ENCODE measurements at places on chromosomes 13 and 19.

GRCh38 chr13:84744203-84744602, 861.9 kb upstream of the SLITRK1 start:
- no peak for DNase-seq

- no peak for DNase-seq
These were observed 277.6 kb downstream of the SLITRK6 start for GRCh38 chr13:85521657-85522056.

DNA sequence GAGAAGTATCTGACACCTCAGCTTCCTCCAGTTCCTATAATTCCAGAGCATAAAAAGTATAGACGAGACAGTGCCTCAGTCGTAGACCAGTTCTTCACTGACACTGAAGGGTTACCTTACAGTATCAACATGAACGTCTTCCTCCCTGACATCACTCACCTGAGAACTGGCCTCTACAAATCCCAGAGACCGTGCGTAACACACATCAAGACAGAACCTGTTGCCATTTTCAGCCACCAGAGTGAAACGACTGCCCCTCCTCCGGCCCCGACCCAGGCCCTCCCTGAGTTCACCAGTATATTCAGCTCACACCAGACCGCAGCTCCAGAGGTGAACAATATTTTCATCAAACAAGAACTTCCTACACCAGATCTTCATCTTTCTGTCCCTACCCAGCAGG, 3.1 kb downstream of the KLF5 start:
- DNase-seq, result no peak

DNA sequence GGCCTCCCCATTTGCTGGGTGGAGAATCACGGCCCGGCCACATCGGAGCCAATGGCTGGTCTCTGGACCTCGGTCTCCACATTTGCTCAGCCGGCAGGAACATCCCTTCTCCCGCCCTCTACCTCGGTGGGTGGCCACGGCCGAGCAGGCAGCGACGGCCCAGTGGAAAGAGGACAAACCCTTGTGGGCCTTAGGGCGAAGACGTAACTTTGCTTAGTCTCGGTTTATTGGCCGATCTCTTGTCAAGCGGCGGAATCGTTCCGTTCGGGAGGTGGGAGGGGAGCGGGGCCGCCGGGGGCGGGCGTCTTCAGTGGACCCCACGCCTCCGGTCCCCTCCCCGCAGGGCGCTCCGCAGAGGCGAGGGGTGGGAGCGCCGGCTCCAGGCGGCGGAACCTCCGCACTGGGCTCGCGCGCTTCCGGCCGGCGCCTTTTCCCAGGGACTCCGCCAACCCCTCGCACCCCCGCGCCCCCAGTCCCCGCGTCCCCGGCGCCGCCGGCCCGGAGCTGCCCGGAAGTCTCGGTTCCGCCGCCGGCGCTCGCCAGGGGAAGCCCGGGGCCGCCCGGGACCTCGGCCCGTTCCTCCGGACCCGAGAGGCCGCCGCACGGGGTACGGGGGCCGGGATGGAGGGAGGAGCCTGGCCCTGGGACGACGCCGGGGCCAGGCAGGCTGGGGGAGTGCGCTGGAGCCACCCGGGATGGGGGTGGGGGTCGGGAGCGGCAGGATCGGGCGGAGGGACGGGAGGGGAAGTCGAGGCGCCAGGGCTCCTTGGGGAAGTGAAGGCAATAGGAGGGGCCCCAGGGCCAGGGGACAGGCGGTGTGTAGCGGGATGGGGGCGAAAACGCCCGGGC, at the start of gene ZNF580:
ZNF580 (plus strand) TSS at position 426 of the 849 bp plus-strand sequence. CDS start 1,507 bp downstream, outside the sequence.
- DNase-seq, result peak; percentile 75

DNA sequence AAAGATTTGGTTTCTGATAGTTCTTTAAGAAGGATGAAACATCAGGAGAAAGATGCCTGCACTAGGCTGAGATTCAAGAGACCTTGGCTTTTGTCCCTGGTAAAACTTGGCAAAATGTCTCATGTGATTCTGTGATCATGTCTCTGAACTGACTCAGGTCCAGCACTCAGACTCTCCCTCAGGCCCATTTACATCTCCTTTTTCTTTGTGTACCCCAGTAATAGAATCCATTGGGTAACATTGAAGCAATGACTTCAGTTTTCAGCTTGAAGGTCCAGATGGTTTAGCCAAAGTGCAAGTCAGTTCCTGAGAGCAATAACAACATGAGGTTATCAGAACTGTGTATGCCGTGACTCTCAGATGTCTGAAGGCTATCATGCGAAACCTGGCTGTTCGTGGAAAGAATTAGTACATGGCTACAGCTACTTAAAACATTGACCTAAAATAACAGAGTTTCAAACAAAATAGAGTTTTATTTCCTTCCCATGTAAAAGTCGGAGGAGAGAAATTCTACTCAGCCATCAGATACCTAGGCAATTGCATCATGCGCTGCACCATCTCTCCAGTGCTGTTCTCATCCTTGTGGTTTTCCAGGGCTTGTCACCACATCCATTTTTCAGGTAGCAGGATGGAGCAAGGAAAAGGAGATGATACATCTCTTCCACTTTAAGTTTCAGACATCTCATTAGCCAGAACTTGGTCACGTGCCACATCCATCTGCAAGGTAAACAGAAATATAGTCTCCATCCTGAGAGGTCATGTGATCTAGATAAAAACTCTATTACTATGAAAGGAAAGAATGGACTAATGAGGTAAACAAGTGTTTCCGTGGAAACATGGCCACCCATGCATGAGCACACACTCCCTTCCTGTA, 117.3 kb downstream of the POSTN start:
- no peak for DNase-seq

- DNase-seq, result no peak
These were observed 150.1 kb downstream of the SHISA2 start for GRCh38 chr13:25901460-25902376.

GRCh38 chr19:2015608-2015950, at the start of gene BTBD2:
BTBD2 (minus strand) TSS chr19:2015714; CDS start chr19:2015703, 11 bp downstream.
- DNase-seq, result no peak

DNA sequence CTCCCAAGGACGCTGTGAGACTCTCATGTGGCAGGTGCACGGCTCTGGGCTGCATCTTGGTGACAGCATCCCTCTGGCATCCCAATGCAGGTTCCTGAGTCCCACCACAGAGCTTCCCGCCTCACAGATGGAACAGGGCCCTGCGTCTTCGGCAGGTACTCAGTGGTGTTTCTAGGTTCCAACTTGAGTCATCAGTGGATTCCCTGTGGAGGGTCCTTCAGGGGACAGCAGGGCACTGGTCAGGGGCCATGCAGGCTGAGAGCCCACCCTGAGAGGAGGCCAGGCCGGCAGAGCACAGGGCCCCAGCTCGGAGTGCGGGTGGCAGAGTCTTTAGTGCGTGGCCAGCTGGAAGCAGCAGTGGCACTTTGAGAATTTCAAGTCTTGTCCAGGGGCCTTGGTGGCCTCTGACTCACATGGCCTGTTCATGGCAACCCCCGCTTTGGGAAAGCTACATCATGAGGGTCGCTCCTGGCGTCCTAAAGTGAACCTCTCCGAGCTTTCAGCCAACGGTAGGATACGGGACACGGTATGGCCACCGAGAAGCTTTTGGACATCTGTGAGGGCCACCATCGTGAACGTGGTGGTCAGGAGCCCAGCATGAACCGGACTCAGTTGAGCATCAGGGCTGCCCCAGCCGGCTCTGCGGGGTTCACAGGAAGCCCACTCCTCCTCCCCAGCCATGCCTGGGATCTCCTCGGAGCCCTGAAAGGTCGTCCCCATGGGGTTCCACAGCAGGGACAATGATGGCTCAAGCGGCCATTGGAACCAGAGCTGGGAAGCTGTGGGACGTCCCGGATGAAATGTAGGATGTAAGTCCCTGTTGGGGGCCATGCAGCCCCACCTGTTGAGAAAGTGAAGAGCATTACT, 72.0 kb upstream of the MCF2L start:
- no peak for DNase-seq

DNA sequence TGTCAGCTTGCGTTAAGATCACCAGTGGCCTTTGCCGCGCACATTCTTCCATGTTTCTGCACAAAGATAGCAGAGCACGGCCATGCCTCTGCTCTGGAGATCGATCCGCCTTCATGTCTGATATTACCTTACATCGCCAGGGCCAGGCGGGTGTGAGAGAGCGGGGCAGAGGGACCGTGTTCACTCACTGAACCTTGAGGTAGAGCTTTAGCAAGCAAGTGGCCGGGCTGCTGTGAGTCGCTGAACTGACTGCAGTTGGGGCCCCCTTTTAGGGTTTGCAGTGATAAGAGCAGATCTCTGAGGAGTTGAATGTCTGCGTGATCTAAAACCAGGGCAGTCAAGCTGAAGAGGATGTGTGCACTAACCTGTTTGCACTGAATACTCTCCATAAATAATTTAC, 275.4 kb upstream of the OBI1 start:
- DNase-seq, result no peak

DNA sequence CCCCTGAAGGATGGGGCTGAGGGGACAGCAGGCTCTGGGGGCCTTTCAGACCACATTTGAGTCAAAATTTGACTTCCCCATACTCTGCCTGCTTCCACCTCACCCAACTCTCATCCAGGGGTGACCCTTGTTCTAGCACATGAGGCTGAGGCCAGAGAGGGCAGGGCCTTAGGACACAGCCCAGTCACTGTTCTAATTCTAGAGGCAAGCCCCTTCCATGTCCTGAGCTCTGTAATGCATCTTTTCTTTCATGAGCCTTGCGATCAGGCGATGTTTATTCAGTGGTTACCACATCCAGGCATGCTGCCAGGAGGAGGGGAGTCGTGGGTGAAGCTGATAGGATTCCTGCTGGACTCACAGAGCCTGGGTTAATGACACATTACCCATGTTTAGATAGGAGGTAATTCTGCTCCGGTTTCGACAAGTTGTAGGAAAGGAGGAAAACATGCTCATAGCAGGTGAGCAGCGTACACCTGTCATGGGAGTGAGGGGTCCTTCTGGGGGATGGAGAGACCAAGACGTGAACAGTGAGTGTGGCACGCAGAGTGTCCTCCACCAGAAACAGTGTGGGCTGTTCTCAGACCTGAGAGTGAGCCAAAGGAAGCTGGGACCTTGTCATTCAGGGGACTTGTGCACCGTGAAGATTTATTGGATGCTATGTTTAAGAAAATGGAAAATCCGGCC, 9.3 kb downstream of the RPS9 start:
- no peak for DNase-seq

GRCh38 chr19:29992233-29992867, 50.3 kb downstream of the URI1 start:
- DNase-seq, result no peak

DNA sequence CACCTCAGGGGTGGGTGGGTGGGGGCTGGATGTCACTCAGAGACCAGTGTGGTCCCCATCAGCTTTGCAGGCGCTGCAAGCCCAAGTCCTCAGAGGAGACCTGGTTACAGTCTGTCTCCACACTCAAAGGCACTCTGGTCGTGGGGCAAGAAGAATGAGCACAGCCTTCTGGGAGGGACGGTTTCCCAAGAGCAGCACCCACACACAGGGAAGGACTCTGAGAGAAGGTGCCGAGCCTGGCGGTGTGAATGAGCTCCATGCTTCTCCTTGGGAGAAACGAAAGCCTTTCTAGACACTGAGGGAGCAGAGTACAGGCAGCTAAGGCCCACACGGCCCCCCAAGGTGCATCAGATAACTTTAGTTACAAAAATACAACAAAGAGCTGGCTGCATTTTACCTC, 473.6 kb downstream of the FOXO1 start:
- no peak for DNase-seq

GRCh38 chr13:45367358-45367757, 26.4 kb upstream of the TPT1 start:
- peak; percentile 88 for DNase-seq

DNA sequence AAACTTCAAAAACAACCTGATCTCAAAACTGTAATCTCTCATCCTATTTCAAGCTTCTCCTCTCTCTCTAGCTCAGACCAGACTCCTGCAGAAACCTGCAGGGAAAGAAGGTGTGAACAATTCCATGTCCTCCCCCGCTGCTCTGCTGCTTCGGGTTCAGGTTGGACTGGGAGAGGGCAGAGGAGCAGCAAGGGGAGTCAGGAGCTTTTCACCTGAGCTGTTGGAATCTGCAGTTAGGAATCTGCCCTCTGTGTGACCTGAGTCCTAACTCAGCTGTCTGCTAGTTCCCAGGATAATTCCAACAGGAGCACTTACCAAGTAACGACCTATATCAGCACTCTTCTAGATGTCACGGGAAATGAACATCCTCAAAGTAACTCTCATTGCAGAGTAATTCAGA, 118.3 kb downstream of the DNAJC15 start:
- no peak for DNase-seq

DNA sequence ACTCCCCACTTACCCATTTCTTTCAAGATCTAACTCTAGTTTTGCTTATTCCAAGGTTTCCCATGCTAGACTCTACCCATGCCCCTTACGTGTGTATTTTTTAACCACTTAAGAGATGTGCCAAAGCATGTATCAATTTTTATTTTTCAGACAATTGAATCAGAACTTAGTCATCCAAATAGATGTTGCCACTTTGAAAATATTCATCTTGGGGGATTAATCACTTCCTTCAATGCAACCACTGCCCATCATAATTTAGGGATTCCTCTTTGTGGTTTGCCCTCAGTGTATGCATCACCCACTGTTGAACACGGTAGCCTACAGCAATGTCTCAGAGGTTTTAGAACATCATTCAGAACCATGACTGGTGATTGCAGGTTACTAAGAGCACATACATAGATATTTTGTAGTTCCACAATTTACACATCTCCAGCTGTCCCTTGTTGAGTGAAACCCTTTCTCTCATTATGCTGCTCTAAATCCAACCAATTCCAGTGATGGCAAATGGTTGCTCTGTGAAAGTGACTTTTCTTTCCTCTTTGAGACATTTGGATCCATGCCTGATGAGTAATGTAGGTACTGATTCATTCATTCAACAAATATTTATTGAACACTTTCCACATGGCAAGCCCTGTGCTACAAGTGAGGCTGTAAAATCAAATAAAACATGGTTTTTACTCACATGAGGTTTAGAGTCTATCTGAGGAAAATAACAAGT, 60.6 kb upstream of the SERP2 start:
- DNase-seq, result no peak

DNA sequence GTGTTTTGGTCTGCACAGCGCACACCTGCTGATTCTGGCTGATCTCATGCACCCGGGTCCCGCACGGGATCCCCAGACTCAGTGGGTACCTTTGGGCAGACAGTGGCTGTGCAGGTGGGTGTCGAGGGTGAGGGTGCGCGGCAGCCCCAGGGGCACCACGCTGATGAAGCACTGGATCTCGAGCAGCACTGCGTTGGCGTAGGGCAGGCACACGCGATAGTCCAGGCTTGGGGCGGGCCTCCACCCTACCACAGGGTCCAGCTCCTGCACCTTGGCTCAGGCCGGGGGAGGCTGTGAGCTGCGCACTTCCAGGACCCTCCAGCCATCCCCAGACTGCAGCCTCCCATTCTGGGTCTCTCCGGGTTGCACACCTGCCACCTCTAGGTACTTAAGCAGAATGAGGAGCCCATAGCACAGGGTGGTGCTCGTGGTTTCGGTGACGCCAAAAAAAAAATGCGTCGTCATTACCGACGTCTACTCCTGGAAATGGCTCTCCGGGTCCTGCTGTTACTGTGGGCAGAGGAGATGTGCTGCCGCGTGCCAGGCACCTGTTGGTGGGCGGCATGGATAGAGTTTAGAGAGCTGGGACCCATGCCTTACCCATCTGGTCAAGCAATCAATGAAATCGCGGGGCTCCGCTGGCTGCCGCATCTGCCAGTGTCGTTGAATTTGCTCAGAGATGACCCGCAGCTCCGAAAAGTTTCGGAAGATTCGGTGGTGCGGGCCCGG, 10.5 kb downstream of the EGLN2 start:
- DNase-seq, result no peak

All from H9 (cell line).